Activated T-cell treated with anti-CD3 and anti-CD28 coated beads, Interleukin-2, amount 50 U/mL, for 72 hours (primary cell): ENCODE measurements at places on chromosomes 5 and 9.
A peak's percentile ranks its signal among the peaks of the same experiment; 100 is the strongest.

- peak within 1 kb of the TSS; percentile 76 for H3K27ac ChIP-seq
- H3K4me1 ChIP-seq = peaks cover 57% of the 10 kb centered on the region
- peak within 1 kb of the TSS; percentile 92 for H3K4me3 ChIP-seq
- H3K27me3 ChIP-seq = peaks cover 84% of the 10 kb centered on the region
These were observed at the start of gene DMRT2 for GRCh38 chr9:1050125-1050895. TSS of gene DMRT2 (plus strand) at chr9:1050357. CDS start at chr9:1051614, 1,257 bp downstream.

DNA sequence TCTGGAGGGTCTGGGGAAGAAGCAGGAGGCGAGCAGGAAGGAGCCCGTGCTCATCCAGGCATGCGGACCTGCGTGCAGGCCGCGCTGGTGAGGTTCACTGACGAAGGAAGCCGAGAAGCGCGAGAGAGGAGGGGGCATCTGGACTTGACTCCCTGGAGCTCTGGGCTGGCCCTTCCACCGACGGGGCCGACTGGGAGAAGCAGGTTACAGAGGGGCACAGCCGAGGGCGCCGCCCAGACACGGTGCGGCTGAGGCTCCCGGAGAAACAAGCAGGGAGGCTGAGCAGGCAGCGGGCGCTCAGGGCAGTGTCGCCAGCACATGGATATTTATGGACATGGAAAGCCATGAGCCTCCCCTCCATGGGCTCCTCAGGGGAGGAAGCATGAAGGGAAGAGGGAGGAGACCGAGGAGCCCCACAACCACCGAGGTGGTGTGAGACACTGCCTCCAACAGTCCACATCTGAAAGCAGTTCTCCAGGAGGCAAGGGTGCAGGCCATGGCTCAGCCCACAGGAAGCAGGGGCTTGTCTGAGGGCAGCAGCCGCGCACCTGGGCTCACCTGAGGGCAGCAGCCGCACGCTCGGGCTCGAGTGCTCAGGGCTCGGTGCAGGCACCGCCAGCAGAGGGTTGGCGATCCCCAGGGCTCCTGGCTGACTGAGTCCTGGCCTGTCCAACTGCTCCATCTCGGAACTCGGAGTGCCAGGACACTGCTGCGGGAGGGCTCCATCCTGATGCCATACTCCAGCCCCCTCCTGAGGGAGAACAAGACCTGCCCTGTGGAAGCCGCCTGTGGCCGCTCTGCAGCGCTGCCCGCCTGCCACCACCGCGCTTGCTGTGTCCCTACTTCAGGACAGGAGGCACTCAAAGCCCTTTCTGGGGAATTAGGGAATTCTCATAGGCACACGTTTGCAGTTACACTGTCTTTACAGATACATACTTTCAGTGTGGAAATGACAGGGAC lies 15.7 kb upstream of the INPP5E start:
- peaks cover 5% of the 10 kb centered on the region for H3K36me3 ChIP-seq
- H3K27me3 ChIP-seq = no peaks in the 10 kb centered on the region
- no peak overlapping the region for H3K4me3 ChIP-seq
- no peaks in the 10 kb centered on the region for H3K4me1 ChIP-seq
- H3K27ac ChIP-seq = no peak overlapping the region

DNA sequence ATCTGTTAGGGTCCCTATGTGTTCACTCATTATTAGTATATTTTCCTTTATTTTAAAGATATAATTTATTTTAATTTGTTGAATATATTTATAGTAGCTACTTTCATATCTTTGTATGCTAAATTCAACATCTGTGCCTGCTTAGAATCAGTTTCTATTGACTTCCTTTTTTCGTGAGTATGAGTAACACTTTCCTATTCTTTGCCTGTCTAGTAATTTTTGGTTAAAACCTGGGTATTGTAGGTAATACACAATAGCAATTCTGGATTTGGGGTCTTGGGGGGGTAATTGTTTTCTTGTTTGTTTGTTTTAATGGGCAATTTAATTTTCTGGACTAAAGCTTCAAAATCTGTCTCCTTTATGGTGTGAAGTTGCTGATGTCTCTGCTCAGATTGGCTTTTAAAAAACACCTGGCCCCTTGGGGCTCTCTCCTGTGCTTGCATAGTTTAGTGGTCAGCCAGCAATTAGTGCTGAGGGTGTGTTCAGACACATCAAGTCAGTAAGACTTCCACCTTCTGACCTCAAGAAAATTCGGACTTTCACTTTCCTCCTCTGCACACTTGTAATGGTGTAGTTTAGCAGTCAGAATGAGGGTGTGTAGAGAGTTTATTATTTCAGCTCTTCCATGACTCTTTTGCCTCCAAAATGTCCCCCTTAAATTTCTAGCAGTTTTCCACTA lies 124.4 kb upstream of the MAP1B start:
- H3K4me3 ChIP-seq = no peak overlapping the region
- DNase-seq = no peak
- H3K4me1 ChIP-seq = no peaks in the 10 kb centered on the region
- peaks cover 1% of the 10 kb centered on the region for H3K36me3 ChIP-seq
- H3K27ac ChIP-seq = no peak overlapping the region

- H3K27me3 ChIP-seq = peaks cover 8% of the 10 kb centered on the region
- no peaks in the 10 kb centered on the region for H3K4me1 ChIP-seq
- DNase-seq = no peak
- H3K36me3 ChIP-seq = no peaks in the 10 kb centered on the region
- H3K4me3 ChIP-seq = no peak overlapping the region
These were observed 9.0 kb downstream of the FCN1 start for GRCh38 chr9:134908524-134909309.

DNA sequence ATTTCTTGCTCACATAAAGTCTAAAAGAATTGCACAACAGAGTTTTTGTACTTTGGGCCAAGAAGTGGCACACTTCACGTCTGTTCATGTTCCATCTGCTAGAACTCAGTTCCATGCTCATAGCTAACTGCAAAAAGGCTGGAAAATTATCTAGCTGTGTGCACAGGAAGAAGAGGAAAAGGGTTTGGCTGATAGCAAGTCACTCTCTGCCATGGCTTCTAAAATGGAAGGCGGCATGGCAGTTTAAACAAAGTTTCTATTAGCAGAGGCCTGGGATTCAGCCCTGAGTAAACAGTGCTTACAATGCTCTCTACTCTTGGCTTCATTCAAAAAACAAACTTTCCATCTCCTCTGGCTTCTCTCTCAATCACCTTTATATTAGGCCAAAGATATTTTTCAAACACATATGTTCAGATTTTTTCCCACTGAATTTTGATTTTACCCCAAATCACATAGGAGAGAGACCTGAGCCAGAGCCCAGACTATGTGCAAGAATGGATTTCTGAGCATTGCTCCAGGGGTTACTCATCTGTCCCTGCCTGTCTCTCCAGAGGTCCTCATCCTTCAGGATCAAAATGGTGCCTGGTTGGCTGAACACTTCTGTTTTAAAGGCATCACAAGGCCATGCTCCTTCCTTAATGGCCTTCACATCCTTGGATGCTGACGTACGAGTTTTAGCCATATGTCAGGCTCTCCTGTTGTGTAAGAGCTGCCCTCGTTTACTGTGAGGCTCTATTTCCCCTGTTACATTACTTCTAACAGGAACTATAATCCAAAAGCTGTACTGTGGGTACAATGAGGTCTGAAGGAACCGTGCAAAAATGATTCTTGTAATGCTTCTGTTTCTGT lies 226.6 kb downstream of the SAXO1 start:
- no peak overlapping the region for H3K27ac ChIP-seq
- H3K36me3 ChIP-seq = no peaks in the 10 kb centered on the region
- no peaks in the 10 kb centered on the region for H3K4me1 ChIP-seq
- no peak for DNase-seq

- H3K27ac ChIP-seq = no peak overlapping the region
- no peaks in the 10 kb centered on the region for H3K4me1 ChIP-seq
- DNase-seq = no peak
- no peaks in the 10 kb centered on the region for H3K36me3 ChIP-seq
- no peak overlapping the region for H3K4me3 ChIP-seq
These were observed 71.0 kb upstream of the HMHB1 start for GRCh38 chr5:143740956-143741355.

- peaks cover 45% of the 10 kb centered on the region for H3K27me3 ChIP-seq
- H3K27ac ChIP-seq = no peak overlapping the region
- H3K4me3 ChIP-seq = no peak overlapping the region
- no peaks in the 10 kb centered on the region for H3K36me3 ChIP-seq
- no peak for DNase-seq
These were observed 59.4 kb downstream of the ANXA1 start for GRCh38 chr9:73210886-73211666.

DNA sequence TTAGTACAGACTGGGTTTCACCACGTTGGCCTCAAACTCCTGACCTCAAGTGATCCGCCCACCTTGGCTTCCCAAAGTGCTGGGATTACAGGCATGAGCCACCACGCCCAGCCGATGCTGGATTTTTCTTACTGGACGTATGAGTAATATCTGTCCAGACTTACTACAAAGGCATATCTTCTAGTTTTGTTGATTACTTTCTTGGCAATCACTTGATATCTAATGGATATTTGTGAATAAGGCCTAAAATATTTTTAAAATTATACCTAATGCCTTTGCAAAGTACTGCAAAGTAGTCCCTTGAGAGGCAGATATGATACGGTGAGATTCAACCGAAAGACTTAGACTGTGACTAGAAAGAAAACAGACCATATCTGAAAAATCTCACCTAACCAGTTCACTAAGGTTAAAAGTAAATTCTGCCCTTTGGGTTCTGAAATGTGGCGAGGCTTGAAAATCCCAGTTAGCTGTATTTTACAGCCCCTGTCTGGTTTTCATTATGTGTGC lies 152.1 kb downstream of the GNAQ start:
- H3K27me3 ChIP-seq = no peaks in the 10 kb centered on the region
- no peak overlapping the region for H3K27ac ChIP-seq
- no peak for DNase-seq
- H3K36me3 ChIP-seq = no peaks in the 10 kb centered on the region
- H3K4me1 ChIP-seq = peaks cover 25% of the 10 kb centered on the region

DNA sequence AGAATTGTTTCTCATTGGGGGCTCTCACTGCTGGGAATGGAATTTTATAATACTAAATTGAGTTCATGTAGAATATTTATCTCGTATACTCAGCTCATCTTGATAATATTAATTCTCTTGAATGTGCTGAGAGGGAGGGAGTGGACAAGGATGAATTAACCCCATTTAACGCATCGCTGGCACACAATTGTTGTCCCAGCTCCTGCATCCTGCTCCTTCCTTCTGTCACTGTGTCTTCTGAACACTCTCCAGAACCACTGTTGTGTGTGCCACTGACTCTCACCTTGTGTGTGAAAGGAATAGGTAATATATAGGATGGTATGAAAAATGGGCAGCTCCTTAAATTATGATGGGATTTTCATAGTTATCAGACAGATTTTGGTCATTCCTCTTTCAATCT lies 267.3 kb downstream of the MTRR start:
- DNase-seq = no peak
- H3K27ac ChIP-seq = no peak overlapping the region
- no peaks in the 10 kb centered on the region for H3K4me1 ChIP-seq
- no peak overlapping the region for H3K4me3 ChIP-seq

DNA sequence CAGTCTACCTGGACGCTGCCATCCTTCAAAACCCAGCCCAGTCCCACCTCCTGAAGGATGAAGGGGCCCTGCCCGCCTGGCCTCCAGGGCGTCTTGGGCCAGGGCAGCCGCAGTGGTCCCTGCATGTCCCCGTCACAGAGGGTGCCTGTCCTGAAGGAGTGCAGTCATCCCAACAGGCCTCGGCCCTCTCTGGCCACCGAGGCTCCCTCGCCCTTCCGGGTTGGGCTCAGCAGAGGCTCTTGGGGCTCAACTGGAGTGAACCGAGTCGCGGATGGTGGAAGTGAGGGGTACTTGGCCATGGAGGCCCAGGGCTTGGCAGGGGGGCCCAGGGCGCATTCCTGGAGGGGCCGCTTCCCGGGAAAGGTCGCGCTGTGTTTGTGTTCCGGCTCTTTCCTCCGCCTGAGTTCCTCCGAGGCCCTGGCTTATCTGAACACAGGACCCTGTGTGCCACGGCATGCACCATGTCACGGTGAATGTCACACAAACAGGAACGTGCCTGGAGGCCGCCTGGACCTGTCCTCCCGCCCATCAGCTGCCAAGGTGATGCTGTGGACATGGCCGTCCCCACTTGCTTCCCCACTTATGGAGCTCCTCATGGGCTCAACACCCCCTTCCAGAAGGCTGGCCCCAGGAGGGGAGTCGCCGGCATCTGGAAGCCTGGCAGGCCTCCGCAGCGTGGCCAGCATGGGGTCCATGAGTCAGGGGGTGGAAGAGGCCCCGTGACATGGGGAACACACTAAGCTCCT lies 25.7 kb upstream of the OBP2B start:
- H3K36me3 ChIP-seq = no peaks in the 10 kb centered on the region
- peaks cover 8% of the 10 kb centered on the region for H3K27me3 ChIP-seq
- H3K27ac ChIP-seq = no peak overlapping the region

DNA sequence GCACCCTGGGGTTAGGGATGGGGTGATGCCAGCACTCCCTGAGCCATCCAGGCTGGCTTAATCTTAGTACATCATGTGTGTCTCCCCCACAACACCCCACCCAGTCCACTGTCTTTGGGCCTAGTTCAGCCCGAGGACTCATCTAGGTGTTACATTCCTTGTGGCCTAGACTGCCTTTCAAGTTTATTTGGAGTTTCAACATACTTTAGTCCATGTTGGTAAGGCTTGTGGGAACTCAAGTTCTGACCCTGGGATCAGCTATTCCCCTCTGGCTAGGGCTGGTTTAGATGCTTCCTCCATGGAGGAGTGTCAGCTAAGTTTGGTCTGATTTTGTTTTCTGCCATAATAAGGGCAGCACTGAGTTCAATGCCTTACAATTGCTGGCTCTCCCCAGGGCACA lies 302.4 kb downstream of the SMARCA2 start:
- no peak overlapping the region for H3K4me3 ChIP-seq
- no peaks in the 10 kb centered on the region for H3K4me1 ChIP-seq
- no peak for DNase-seq
- no peak overlapping the region for H3K27ac ChIP-seq
- H3K36me3 ChIP-seq = peaks cover 12% of the 10 kb centered on the region

DNA sequence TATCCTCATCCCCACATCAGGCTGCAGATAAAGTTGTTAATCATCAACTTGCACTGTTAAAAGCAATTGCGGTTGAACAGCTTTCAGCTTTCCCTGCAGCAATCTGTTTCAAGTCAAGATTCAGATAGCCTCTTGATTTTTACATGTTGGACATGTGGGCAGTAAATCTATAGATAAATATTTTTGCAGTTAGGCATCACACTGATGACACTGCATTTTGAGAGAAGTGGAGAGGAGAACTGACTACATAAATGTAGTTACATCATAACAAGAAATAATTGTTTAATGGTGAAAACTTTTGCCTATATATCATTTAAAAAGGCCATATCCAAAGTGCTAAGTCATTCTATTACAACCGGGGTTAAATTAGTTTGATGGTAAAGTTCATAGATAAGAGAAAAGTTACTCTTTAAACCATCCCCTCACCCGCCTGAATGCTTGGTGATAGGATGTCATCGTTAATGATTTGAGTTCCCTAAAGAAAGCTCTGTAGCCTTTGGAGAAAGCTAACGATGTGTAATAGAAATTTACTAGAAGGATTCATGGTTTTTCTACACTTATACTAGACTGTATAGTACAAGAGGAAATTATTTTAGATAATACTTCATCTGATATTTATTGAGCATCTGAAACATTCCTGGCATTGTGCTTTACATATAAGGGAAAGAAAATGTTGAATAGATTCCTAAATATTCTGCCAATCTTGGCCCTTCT lies 30.8 kb upstream of the ALDH1A1 start:
- no peak for DNase-seq
- no peak overlapping the region for H3K27ac ChIP-seq
- H3K4me3 ChIP-seq = no peak overlapping the region
